Tibial nerve (tissue), 4 donors: ENCODE measurements at places on chromosomes 1 and 21. TPM values are rescaled to one million over a fixed set of nuclear protein-coding genes. Genes with fewer than 3 reads are reported as not detected.

Gene TTLL10
- not detected for total RNA-seq

- DNase-seq, result no peak
Measured at GRCh38 chr21:35254006-35254764, 205.1 kb upstream of the RUNX1 start.

- no peak for DNase-seq
Measured at GRCh38 chr1:6286266-6286665, 25.4 kb upstream of the GPR153 start.

DNA sequence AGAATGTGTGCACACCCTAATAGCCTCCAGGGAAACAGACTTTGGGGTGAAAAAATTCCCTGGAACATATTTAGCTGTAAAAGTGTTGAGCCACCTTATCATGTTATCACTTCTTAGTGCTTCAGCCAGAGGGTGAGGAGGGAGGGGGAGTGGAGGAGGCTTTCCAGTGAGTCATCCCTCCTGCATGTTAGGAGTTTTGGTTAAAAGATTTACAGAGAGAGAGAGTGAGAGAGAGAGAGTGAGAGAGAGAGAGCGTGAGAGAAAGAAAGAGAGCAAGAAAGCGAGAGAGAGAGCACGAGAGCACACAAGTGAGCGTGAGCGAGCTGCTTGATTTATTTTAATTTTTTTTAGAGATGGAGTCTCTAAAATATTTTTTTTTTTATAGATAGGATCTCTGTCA lies 13.5 kb upstream of the CACNA1E start:
- DNase-seq, result no peak

DNA sequence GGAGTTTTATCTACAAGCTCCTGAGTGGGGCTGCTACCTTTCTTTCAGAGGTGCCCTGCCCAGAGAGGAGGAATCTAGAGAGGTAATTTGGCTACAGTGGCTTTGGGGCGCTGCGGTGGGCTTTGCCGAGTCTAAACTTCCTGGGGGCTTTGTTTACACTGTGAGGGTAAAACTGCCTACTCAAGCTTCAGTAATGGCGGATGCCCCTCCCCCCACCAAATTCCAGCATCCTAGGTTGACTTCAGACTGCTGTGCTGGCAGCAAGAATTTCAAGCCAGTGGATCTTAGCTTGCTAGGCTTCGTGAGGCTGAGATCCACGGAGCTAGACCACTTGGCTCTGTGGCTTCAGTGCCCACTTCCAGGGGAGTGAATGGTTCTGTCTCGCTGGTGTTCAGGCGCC lies 43.9 kb downstream of the SWT1 start:
- DNase-seq, result no peak

GRCh38 chr1:13801655-13802486 lies 101.9 kb downstream of the PRDM2 start:
- DNase-seq, result no peak

GRCh38 chr1:237999426-238000052 lies 108.8 kb upstream of the ZP4 start:
- DNase-seq, result no peak

GRCh38 chr1:84367219-84367618 lies 31.1 kb upstream of the DNASE2B start:
- no peak for DNase-seq
